ENCODE measurements at places on chromosomes 6 and 20.

- no peak for DNase-seq
Measured at GRCh38 chr6:74573613-74574012, 632.2 kb downstream of the COL12A1 start.

- no peak for DNase-seq
Measured at GRCh38 chr20:58071991-58072390, 156.5 kb downstream of the ANKRD60 start.

GRCh38 chr6:40138273-40138720 lies 204.0 kb upstream of the MOCS1 start:
- DNase-seq, result no peak

GRCh38 chr20:16064989-16065707 lies 508.1 kb downstream of the KIF16B start:
- DNase-seq, result no peak

All from thoracic aorta (tissue), 2 donors.